ENCODE measurements at places on chromosomes 16 and 17.
A peak's percentile ranks its signal among the peaks of the same experiment; 100 is the strongest.

DNA sequence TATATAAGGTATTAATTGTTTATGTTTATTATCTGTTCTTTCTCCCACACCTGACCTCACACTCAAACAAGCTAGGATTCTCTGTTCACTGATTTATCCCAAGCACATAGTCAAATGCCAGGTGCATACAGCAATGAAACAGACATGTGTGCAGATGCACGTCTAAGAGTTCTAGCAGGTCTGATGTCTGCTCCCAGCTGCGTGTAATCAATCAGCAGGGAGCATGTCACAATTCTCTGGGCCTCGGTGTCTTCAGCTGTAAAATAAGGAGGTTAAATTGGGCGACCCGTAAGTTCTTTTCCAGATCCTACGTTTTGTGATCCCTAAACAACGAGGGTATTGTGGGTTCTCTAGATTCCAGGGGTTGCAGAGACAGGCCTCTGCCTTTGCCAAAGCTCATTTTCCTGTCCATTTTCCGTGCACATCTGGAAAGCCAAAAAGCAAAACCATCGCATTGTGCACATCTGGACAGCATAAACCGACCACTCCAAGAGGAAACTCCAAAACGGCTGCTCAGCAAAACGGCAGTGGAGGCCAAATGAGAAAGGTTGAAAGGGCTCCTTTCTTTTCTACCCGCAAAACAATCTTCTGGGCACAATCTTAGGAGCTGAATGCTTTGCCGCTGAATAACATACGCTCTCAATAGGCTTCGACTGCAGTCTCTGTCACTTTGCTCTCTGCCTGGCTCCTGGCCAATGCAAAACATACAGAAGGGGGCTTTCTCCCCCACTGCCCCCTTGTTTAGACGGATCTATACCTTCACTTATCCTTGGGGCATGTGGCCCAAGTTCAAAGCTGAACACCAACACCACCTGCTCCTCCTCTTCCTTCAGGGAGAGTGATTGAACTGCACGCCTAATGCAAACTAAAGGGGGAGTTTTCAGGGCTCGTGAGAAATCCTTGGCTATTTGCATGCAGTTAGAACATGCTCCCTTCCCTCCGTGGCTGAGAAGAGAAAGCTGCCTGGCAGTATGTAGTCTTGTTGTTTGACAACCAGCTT is 426.3 kb downstream of the SLC39A11 start:
- no peak for DNase-seq

DNA sequence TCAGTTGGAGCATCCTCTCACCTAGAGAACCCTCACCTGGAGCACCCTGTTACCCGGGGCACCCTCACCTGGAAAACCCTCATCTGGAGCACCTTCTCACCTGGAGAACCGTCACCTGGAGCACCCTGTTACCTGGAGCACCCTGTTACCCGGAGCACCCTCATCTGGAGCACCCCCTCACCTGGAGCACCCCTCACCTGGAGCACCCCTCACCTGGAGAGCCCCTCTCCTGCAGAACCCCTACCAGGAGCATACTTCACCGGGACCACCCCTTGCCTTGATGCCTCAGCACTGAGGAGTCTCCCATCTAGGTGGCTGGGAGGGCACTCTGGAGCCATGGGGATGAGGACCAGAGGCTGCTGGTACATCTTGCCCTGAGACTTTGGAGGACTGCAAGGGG is 3.4 kb upstream of the FBXL16 start:
- DNase-seq = no peak

DNA sequence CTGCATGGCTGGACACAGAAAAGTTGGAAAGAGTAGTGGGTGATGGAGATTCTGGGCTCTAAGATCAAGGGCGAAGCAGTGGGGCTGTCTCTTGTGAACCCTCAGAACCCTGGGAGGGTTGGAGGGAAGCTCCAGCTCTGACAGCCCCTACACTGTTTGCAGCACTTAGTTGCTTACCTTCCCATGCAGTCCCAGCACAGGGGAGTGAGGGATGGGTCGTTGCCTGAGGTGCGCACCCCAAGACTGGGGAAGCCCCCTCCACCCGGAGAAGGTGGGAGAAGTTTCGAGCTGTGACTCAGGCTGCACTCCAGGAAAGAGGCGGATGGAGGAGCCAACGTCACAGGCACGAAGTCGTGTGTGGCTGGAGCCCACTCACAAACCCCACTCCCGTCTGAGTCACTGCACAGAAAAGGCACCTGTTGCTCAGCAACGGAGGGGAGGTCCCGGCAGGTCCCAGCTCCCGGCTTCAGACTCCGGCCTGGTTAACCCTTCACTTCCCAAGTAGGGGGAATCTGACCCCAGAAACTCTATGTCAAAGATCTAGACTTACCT is 60.1 kb downstream of the AIPL1 start:
- DNase-seq = peak; percentile 83

GRCh38 chr16:72847187-72848027 is 200.5 kb downstream of the ZFHX3 start:
- no peak for DNase-seq

GRCh38 chr17:78665952-78666920 is 89.0 kb upstream of the DNAH17 start:
- peak; percentile 46 for DNase-seq

DNA sequence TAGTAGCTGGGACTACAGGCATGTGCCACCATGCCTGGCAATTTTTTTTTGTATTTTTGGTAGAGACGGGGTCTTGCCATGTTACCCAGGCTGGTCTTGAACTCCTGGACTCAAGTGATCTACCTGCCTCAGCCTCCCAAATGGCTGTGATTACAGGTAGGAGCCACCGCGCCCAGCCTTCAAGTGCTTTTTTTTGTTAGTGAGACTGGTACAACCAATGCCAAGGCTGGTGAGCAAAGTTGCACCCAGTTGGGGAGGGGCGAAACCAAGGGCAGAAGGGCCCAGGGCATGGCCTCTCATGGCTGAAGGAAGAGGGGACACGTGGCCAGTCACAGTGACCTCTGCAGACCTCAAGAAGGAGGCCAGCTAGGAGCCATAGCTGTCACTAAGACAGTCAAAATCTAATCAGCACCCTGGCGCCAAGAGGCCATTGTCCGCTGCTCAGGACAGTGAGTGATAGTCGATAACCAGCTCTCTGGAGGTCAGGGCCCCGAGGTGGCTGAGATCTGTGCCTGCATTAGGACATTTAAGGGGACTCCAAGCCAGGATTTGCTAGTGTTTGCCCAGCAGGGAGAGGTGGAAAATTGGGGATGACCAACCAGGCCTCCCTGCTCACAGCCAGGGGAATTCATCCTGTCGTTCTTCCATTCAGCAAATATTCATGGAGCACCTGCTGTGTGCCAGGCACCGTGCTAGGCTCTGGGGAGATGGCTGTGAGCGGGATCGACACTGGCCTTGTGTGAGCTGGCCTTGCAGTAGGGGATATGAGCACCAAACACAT is 10.2 kb downstream of the IL4R start:
- DNase-seq = no peak

GRCh38 chr17:681738-682529 is 32.7 kb downstream of the VPS53 start:
- DNase-seq = no peak

GRCh38 chr17:44174427-44174826 is 3.9 kb downstream of the ASB16 start:
- DNase-seq = no peak

GRCh38 chr17:78748048-78748729 is 33.9 kb downstream of the CYTH1 start:
- peak; percentile 62 for DNase-seq

DNA sequence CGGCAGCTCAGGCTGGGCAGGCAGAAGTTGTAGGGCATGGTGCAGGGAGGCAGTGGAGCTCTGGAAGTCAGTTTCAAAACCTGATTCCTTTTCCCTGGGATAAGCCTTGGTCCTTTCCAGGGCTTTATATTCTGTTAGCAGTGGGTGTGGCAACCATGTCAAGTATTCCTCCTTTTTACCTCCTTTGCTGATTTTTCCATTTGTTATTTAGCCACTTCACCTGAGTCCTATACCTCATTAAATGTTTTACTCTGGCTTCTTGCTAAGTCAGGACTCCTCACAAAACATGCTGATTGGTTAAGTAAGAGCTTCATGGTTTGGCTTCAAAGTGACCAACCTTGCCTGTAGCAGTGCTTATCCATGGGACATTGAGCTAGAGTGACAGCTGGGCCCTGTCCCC is at the start of gene KRT33B:
Gene KRT33B, minus strand, starts transcription at position 101 of the 400 bp plus-strand sequence. Its CDS starts 63 bp downstream, at position 38.
- DNase-seq = no peak

GRCh38 chr16:24538756-24539294 is 541 bp upstream of the RBBP6 start:
- DNase-seq = no peak

- no peak for DNase-seq
Observed at GRCh38 chr16:27198451-27199234, 4.7 kb upstream of the KDM8 start.

DNA sequence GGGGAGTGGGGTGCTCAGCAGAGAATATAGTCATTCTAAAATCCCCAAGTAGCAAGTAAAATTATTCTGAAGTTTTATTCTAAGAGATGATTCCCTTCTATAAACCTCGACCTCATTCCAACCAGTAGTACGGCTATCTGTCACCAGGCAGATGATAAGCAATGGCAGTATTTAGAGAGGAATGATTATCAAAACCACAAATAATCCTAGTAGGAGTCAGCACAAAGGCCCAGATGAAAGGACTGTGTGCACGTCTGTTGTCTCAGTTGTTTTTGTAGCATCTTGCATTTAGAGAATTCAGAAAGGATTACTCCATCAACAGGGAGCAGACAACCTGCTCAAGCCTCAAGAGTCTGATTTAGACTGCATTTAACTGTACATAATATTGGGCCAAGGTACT is 21.2 kb downstream of the EZH1 start:
- no peak for DNase-seq

- DNase-seq = no peak
Observed at GRCh38 chr17:3910420-3911270, 5.6 kb downstream of the P2RX1 start.

DNA sequence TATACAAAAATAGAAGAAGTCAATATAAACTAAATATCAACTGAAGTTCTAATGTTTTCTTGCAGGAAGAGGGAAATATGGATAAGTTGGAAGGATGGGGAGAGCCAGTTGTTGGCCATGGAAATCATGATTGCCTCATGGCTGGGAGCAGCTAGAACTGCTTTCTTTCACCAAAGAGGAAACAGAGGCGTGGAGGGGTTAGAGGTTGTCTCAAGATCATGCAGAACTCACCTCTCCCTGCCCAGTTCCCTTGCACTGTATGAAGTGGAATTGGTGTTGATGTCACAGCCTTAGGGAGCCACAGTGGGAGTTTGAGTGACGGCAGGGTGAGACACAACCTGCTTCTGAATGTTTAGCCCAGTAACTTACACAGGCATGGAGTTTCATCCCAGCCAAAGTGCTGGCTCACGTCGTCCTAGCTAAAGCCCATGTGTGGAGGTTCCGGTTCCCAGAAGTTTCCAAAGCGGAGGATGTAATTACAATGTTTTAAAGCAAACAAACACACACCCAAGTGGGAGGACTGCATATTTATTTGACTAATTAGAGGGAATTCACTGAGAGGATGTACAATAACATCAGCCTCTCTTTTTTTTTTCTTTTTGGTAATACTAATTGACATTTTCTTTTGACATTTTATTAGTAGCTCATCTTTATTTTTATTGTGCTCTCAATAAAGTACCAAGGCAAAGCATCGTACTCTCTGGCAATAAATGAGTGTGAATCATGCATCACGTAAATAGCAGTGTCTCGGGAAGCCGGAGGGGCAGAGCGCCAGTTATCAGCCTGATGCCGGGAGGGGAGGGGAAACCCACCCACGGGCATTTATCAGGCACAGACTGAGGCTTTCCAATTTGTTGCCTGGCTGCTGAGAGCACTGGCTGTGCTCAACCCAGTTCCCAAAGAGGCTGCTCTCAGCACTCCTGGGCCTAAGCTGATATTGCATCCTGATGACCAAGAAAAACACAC is 118.7 kb upstream of the CDH5 start:
- DNase-seq = no peak

DNA sequence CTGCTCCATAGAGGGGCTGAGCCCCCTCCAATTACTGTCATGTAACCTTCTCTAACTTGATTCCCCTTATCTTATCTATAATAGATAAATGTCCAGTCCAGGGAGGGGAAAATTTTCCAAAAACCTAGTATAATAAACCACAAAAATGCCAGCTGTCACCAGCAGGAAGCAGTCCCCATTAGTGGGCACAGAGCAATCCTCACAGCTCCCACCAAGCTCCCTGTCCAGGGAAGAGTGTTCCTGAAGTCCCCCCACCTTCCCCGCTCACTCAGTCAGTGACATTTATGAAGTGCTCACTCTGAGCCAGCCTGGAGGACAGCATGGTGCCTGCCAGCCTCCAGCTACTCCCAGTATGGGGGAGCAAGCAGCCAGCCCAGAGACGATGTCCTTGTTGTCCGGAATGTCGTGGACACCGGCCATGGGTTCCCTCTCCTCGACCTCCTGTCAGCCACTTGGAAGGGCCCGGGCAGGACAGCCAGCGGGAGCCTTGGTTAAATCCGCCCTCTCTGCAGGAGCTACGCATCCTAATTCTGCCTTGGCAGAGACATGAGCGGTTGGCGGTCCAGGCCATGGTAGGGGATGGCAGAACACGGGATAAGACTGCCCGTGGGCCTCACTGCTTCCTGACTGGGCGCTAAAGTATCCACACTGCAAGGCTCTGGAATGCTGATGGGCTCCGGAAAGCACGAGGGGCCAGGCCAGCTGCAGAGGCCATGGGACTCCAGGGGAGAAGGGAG is 102.0 kb upstream of the CDH5 start:
- no peak for DNase-seq

DNA sequence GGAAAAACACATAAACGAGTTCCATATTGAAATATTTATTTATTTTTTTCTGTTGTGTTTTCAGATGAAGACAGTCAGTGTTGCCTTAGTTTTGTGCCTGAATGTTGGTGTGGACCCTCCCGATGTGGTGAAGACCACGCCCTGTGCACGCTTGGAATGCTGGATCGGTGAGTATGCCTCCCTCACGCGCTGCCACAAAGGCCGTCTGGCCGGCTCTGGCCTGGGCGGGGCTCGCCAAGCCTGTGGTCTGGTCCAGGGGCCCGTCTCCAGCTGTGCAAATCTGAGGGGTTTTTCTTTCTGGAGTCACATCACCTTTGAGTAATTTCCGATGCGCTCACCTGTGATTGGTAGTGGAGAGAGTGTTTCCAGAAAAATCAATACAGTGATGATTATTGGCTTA is 81.0 kb downstream of the RPTOR start:
- no peak for DNase-seq

DNA sequence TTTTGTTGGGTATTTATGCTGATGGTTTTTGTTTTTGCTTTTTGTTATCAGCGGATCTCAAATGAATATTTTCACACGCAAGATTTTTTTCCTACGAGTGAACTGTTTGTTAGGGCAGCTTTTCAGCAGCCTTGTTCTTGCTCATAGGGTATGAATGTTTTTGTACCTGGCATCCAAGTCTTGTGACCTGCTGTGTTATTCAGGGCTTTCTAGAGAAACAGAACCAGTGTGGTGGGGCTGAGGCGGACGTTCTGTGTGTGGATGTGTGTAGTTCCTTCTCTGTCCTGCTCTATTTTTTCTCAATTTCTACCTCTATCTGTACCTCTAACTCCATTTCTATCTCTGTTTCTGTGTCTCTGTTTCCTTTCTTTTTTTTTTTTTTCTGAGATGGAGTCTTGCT is 78.3 kb downstream of the SNX29 start:
- DNase-seq = no peak

Data from stimulated activated CD4-positive, alpha-beta T cell treated with anti-CD3 and anti-CD28 coated beads, Interleukin-4, amount 100 ng/mL, for 24 hours (primary cell).